Activated CD8-positive, alpha-beta memory T cell treated with anti-CD3 and anti-CD28 coated beads for 1 hour (primary cell): ENCODE measurements at places on chromosomes 2 and 18.

DNA sequence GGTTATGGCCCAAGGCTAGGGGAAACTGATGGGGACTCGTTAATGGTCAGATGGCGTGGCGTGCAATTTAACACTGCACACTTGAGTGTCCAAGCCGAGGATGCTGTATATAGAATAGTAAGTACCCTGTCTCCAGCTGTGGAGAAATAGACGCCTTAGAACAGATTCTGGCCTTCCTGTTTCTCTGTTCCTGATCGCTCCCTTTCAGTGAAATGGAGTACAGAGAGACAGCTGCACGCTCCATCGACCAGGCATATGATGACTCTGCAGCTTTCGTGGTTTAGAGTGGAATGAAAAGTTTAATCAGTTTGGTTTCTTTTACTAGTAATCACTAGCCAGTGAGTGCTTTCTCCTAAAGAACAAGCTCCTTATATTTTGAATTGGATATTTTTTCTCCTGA, 213.4 kb downstream of the NEDD4L start:
- no peak for DNase-seq

- DNase-seq, result no peak
Measured at GRCh38 chr18:52451851-52452250, 111.9 kb downstream of the DCC start.

- no peak for DNase-seq
Measured at GRCh38 chr2:238818561-238818960, 29.3 kb upstream of the TWIST2 start.

- DNase-seq, result no peak
Measured at GRCh38 chr2:146597291-146597690, 1247.5 kb upstream of the ACVR2A start.

DNA sequence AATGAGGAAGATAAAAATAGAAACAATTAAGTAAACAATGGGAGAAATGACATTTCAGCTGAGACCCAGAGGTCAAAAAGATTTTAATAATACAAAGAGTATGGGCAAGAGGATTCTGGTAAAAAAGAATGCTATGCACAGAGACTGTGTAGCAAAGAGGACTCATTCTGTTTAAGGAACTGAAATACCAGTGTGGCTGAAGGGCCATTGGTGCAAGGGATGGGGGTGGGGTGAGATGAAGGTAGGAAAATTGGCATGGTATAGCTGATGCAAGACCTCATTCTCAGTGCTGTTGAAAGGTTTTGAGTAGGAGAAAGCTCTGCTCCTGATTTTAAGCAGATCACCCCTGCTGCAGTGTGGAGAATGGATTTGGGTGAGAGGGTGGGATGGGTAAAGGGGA, 10.8 kb downstream of the GALNT1 start:
- DNase-seq, result no peak

GRCh38 chr2:239519089-239519920, 118.5 kb upstream of the HDAC4 start:
- no peak for DNase-seq

DNA sequence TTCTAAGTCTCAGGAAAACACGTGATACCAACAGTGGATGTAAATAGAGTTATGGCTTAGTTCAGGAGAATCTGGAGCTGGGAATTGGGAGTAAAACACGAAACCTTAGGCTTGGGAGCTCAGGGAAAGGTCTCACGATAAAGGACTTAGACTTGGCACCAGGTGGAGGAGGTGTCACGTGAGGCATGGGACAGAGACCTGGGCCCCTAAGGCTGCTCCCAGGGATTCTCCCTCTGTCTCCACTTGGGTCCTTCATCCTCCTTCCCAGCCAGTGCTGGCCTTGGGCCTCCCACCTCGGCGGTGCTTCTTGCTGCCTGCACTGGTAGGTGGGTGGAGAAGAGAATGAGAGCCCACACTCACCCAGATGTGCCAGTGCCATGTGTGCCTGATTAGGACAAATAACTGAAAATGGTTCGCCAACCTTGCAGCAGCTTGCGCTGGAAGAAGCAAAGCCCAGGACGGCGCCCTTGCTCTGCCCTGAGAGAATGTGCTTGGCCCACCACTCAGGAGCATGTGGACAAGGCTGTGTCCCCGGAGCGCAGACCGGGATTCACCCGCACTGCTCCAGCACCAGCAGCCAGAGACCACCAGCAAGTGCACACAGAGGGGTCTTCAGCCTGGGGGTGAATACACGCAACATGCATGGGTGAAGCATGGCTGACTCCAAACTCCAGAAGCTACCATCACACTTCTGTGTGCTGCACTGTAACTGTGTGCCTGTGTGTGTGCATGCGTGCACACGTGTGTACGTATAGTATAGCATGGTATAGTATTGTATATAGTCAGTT, 48.1 kb downstream of the PSMG2 start:
- no peak for DNase-seq

- no peak for DNase-seq
Measured at GRCh38 chr2:229688141-229688540, 26.2 kb downstream of the DNER start.

GRCh38 chr2:61763605-61764034, 90.2 kb downstream of the FAM161A start:
- DNase-seq, result no peak

GRCh38 chr2:152542337-152542994, 174.8 kb downstream of the PRPF40A start:
- DNase-seq, result no peak

- DNase-seq, result no peak
Measured at GRCh38 chr2:5188636-5189035, 503.5 kb upstream of the SOX11 start.

DNA sequence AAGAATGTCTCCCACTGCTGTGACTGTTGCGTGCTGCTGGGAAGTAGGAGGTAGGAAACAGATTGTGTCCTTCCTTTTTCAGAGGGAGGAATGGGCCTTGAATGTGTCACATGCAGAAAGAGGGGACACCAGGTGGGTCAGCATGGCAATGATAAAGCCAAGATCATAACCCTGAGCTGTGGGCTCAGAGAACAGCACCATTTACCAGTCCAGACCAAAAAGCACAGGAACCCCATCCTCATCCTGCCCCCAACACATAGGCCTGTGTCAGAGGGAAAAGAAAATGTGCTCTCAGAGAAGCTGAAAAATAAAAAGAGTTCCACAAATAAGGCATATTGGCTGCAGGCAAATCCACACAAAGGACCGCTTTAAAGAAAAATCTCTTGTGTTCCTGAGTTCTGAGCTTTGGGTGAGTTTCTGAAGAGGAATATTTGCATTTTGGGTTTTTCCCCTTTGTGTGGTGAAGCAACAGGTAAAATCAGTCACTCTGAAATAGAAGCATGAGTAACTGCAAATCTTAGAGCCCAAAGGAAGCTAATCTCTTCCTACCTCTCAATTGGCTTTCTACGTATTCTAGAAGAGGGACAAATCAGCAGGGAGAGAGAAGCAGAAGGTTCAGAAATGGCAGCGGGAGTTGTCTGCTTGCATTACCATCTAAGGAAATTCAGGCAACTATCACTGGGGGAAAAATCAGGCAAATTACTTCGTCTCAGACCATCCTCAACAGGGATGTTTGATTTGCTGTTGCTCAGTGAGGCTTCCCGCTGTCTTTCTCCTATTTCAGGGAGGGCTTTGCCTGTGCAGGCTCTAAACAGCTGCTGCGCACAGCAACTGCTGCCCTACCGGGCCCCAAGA, 106.8 kb downstream of the BCL11A start:
- DNase-seq, result no peak

GRCh38 chr2:119481501-119482455, 42.5 kb downstream of the SCTR start:
- no peak for DNase-seq

GRCh38 chr2:127081826-127082633, 24.9 kb downstream of the BIN1 start:
- peak; percentile 50 for DNase-seq

- no peak for DNase-seq
Measured at GRCh38 chr2:26483516-26483915, 5.6 kb upstream of the OTOF start.

DNA sequence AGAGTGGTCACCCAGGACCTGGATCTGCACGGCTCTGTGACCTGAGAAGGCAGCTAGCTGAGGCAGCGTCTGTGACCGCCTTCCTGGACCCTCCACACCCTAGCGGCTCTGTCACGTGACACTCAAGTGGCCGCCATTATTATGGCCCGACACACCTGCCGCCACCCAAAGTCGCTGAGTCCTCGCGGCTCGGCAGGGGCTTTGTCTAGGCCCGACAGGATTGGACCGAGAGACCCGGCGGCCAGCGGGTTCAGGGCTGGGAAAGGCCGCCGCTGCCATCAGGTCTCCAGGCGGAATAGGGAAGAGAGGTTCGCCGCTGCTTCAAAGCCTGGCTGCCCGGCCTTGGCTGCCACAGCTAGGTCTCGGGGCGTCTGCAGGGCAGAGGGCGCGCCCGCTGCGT, 1162.5 kb upstream of the LRRTM1 start:
- DNase-seq, result no peak

- DNase-seq, result no peak
Measured at GRCh38 chr2:235113854-235114253, 162.0 kb downstream of the SH3BP4 start.

- DNase-seq, result no peak
Measured at GRCh38 chr2:66570471-66570870, 135.5 kb downstream of the MEIS1 start.

- no peak for DNase-seq
Measured at GRCh38 chr2:40433736-40434135, 18.2 kb downstream of the SLC8A1 start.

GRCh38 chr2:60980071-60980815, 37.3 kb upstream of the PEX13 start:
- no peak for DNase-seq

DNA sequence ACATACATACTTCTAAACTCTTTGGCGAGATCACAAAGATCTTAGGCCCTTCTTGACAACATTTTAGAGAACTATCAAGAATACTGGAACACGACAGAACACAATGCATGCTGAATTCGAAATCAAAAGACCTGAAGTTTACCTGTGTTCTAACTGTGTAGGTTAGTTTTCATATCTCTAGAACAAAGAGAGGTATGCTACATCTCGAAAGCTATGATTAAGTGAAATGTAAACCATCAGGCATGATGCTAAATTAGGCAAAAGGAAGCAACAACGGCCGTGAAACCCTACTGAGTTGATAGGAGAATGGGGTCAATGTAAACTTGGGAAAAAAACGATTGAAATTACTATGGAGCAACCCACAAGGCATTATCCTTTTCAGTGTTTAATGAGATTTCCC, 43.7 kb downstream of the IKZF2 start:
- no peak for DNase-seq

DNA sequence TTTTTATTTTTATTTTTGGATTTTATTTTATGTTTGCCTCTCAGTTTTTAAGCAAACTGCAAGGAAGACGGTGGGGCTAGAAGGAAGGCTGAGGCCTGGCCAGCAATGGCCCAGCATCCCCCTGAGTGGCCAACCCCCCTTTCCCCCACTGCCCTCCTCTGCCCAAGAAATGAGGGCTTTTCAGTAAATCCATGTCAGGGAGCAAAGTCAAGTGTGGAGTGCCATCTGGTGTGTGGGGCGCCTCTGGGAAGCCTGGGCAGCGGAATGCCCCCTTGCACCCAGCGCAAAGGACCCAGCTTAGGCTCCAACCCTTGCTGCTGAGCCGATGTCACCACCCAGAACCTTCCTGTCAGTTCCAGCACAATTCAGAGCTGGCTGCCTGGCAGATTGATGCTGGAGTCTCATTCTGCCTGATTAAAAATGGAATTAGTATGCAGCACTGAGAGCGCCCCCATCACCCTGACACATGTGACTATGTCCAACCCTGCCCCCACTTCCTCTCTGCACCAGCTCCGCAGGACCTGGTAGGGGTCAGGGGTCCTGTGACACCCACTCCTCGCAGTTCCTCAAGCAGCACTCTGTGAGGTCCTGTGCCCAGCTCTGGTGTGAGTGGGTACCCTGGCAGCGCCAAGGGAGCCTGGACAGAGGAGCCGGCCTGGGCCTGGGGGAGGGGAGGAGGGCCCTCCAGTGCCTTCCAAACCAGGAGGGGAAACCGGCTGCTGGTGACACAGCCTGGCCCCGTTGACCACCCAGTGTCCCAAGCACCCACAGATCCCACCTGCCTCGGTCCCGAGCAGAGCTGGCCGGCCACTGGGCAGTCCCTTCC, 9.2 kb upstream of the ALPP start:
- no peak for DNase-seq

GRCh38 chr2:13002536-13003331, 286.0 kb downstream of the TRIB2 start:
- DNase-seq, result no peak

GRCh38 chr2:207630491-207630890, 5.3 kb upstream of the METTL21A start:
- DNase-seq, result no peak

DNA sequence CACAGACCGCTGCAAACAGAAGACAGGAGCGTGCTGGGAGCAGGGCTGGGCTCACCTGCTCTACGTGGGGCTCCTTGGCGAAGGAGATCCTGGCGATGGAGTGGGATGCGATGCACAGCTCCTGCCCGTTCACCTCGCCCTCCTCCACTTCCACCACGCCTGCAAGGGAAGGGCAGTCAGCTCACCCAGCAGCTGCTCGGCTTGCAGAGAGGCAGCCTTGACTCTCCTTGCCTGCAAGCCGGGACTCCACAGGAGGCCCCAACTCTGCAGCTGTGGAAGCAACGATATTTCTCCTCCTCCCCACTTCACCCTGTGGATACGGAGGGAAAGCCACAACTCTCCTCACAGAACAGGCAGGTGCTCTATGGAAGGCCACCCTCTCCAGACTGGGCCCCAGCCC, 35.1 kb downstream of the THAP4 start:
- DNase-seq, result no peak

- no peak for DNase-seq
Measured at GRCh38 chr2:29351248-29351647, 236.0 kb downstream of the CLIP4 start.

DNA sequence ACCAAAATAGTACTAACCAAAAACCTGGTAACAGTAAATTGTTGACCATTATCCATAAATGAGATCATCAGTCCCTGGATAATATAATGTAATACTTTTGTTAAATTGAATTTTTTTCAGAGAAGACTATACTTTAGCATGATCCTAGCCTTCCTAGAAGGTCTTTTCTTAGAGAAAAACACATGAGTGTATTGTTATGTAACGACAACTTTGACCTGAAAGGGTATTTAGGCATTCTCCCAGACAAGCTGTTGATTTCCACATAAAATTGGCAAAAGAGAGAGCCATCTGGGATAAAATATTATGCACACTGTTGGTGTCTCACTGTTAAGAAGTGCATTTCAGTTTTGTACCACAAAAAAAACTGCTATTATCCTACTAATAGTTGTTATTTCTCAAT, 120.0 kb upstream of the MAPRE2 start:
- no peak for DNase-seq

GRCh38 chr2:186255823-186256222, 230.2 kb upstream of the ZC3H15 start:
- no peak for DNase-seq

GRCh38 chr2:217489145-217489960, 513.4 kb downstream of the TNS1 start:
- DNase-seq, result no peak

GRCh38 chr2:189868896-189869295, 84.6 kb downstream of the PMS1 start:
- no peak for DNase-seq
